Caki2 (cell line): ENCODE measurements at places on chromosomes 7 and 10.

- DNase-seq = no peak
These were observed 134.6 kb downstream of the CHRM2 start for GRCh38 chr7:137003086-137003485.

DNA sequence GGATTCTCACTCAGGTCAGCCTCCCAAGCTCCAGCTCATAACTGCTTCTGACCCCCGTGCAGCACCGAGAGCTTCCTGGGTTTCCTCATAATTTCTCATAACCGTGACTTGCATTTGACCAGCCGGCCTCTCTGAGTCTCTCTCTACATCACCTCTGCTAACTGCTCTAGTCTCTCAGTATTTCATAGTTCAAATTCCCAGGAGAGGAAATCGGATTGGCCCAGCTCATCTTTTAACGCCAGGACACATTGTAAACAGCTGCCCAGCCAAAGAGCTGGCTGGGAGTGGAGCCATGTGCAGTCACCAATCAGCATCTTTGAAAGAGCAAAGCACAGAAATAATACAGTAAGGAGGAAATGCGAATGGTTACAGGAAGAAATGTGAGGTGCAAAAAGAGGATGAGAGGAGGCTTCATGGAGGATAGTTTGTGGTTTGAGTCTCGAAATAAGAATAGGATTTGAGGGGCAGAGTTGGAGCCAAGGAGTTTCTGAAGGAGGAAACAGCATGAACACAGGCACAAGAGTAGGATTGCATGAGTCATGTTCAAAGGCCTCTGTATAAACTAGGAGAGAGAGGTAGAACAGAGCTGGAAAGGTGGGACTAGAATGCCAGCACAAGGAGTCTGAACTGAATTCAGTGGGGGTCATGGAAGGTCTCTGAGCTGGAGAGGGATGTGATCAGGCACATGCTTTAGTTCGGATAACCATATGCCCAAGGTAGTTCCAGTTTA lies 15.2 kb upstream of the LBX1 start:
- DNase-seq = peak; percentile 68

GRCh38 chr7:46468753-46469356 lies 547.8 kb upstream of the IGFBP3 start:
- DNase-seq = peak; percentile 51

DNA sequence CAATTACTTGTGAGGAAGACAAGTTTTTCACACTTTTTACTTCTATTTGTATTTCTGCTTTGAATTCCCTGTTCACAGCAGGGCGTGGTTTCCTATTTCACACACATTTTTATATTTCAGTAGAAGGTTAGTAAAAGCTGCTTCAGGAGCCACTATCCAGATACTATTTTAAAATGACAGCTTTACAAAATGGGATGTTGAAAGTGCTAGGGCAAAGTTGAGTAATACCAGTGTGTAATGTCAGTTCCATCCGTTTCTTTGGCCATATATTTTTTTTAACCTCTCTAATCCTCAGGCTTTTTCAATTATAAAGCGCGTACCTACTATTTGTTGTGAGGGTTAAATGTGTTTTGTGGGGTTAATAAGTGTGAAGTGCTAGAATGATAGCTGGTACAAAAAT lies 276.6 kb downstream of the GPR158 start:
- no peak for DNase-seq

GRCh38 chr10:70915206-70915605 lies 26.8 kb upstream of the PCBD1 start:
- DNase-seq = no peak

DNA sequence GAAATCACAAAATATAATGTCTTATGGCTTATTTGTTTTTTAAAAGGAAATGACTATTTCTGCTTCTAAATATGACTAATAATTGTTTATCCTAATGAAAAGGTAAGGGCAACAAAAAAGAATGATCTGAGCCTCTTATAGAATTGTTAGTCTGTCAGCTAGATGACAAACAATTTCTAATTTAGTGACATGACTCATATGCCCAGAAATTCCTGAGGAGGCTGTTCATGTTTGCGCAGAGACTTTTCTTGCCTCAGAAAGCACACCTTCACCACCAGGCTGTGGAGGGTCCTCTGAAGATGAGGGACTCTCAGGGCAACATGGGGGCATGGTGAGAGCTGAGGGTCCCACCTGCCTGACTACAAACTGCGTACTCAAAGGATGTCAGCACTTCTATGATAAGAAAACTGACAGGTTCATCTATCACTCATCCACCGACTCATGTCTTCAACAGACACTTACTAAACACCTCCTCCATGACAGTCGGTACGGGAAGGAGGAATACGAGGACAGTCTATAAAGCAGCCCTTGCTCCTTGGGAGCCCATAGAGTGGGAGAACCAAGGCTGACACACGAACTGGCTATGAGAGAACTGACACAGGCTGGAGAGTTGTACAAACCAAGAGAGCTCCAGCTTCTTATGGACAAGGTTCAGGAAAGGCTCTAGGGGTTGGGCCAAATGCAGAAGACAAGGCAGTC lies 102.0 kb downstream of the PKD1L1 start:
- DNase-seq = peak; percentile 7

GRCh38 chr10:74683621-74684364 lies 142.6 kb upstream of the KAT6B start:
- no peak for DNase-seq

DNA sequence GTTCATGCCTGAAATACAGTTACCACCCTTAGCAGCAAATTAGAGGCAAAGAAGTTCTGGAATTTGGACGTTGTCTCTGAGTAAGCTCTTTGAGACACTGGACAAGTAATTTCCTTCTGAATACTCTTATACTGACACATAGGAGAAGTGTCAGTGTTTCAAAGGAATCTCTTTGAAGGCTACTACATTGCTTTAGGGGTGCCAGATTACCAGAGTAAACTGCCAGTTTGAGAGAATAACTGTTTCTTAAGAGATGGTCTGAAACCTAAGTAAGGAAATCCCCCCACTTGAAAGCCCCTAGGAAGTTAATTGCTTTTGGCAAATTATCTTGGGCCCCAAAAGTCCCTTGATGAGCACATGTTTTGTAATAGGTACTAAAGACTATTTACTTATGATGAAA lies 3.4 kb downstream of the FAS start:
- no peak for DNase-seq

DNA sequence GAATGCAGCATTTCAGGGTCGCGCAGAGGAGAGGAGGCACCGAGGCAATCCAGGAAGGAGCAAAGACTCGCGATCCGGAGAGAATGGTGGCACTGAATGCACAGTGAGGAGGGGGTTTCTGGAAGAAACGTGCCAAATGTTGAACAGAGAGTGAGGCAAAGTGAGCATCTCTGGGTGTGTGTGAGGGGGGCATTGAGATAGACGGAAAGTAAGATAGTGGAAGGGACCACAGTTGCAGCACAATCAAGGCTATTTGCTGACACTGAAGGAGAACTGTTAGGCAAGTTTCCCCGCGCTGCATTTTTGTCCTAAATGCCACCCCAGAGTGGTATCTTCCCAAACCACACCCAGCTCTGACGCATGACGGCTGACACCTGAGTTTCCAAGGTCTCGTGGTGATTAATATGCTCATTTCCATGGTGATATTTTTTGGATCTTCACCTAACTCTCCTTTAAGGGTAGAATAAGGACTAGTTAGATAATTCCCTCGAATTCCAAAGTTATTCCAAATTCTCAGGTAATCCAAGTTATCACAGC lies 14.4 kb upstream of the ADO start:
- DNase-seq = no peak

GRCh38 chr7:129793506-129794310 lies 159.1 kb downstream of the UBE2H start:
- DNase-seq = no peak

DNA sequence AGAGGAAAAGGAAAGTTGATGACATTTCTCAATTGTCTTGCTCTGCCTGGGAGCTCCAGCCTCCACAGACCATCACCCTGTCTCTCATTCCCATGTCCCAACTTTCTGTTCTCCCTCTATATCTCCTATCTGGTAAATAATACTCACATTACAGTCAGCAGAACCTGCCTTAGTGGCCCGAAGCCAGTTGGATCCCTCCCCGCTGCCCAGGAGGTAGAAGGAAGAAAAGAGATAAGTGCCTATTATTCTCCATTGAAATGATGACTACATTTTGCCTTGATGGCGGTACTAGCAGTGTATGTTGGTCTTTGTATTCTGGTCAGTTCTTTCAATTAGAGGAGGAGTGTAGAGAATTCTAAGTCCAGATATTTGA lies 91.9 kb downstream of the CSTF2T start:
- no peak for DNase-seq

DNA sequence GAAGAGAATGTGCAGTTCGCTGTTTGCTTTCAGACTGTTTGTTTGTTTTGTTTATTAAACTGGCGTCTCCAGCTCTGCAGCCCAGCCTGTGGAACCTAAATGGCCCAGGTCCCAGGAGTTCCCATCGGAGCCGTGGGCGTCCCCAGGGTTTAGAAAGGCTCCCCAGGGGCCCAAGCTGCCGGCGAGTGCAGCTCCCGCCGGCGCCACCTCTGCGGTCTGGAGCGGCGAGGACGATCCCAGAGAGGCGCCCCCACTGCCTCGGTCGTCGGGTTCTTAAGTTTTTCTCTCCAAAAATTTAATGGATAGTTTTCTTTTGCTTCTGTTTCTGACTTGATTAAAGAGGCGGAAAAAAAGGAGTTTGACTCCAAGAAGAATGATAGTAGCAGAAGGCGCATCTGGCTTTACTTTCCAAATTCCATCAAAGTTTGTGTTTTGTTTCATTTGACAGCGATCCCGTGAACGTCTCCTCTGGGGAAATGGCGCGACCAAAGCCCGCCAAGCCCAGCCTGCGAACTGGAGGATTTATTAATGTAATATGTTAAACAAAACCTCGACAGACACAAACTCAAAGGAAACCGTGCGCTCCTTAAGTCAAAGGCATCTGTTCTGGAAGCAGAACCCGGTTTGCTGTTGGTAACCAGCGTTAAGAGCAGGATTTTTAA lies 718 bp upstream of the FZD1 start:
- DNase-seq = no peak

DNA sequence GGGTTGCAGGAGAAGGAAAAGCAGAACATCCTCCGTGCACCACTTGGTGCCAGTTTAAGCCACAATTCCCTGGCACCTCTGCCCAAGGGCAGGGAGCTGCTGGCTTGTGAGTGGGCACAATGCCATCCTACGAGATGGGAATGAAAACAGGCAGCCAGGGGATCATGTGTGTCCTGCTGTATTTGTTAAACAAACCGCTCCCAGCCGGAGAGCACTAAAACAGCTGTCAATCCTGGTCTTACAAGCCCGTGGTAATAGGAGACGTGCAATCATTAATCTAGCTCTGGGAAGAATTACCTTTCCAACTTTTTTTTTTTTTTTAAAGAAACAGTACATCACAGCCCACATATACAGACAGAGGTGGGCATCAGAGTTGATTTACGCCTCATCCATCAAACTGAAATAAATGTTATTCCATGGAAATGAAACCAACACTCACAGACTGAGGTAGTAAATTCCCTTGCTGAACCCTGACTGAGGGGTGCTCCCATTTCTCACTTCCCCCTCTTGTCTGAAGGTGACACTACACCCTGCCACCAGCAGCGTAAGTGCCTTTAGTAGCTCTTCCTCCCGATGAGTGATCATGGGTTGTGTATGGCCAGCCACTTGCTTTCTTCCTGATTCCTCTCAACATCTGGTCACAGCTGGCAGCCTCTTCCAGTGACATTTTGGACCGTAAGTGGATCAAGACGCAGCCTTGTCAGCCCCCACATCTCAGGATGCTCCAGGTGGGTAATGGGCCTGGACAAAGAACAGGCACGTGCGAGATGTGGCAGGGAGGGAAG lies 143.8 kb downstream of the TEX36 start:
- DNase-seq = peak; percentile 4

- no peak for DNase-seq
These were observed 75.5 kb downstream of the UBE2H start for GRCh38 chr7:129877146-129877792.

DNA sequence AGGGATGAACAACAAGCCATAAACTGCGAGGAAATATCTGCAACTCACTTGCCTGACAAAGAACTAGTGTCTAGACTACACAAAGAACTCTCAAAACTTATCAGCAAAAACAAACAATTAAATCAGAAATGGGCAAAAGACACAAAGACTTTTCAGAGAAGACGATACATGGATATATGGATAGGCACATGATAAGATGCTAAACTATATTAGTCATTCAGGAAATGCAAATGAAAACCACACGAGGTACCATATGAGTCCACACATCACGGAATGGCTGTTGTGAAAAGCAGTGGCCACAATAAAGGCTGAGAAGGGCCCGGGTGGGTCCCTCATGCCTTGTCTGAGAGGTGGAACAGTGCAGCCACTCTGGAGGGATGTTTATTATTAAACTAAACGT lies 267.8 kb downstream of the WDR37 start:
- no peak for DNase-seq

- no peak for DNase-seq
These were observed 34.4 kb upstream of the RSBN1L start for GRCh38 chr7:77661816-77662215.

DNA sequence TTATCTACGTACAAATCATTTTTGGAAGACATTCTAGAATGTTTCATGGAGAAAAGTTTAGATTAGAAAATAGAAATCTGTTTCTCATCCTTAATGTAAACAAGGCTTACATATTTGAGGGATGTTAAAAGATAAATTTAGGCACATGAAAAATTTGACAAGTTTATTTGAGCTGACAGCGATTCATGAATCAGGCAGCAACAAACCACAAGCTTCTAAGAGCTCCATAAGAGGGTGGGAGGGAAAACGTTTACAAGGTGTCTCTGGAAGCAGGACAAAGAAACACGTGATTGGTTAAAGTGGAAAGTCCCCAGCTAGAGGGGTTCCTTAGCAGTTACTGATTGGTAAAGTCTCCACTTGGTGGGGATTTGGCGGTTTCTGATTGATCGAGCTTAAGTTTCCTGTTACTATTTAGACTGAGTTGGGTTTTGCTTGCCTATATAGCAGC lies 228.9 kb upstream of the PITRM1 start:
- DNase-seq = no peak

- DNase-seq = no peak
These were observed 91.1 kb downstream of the MPP7 start for GRCh38 chr10:28211759-28212158.

DNA sequence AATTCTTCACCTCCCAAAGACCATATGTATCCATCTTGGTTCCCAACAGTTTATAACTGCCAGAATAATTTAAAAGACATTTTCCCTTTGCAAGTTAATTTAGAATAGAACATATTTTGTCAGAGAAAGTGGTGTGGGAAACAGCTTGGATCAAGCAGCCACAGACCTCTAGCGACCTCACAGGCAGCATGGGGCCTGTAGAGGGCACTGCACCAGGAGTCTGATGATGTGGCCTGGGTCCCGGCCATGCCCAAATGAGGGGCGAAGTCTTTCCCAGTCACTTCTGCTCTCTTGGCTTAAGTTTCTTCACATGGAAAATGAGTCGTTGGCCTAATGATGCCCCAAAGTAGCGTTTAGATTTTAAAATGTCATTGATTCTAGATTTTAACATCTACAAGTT lies 243.2 kb downstream of the SDK1 start:
- DNase-seq = no peak
